Astrocyte (in vitro differentiated cells and primary cell): ENCODE measurements at places on chromosomes 3 and 15.
A peak's percentile ranks its signal among the peaks of the same experiment; 100 is the strongest.

DNA sequence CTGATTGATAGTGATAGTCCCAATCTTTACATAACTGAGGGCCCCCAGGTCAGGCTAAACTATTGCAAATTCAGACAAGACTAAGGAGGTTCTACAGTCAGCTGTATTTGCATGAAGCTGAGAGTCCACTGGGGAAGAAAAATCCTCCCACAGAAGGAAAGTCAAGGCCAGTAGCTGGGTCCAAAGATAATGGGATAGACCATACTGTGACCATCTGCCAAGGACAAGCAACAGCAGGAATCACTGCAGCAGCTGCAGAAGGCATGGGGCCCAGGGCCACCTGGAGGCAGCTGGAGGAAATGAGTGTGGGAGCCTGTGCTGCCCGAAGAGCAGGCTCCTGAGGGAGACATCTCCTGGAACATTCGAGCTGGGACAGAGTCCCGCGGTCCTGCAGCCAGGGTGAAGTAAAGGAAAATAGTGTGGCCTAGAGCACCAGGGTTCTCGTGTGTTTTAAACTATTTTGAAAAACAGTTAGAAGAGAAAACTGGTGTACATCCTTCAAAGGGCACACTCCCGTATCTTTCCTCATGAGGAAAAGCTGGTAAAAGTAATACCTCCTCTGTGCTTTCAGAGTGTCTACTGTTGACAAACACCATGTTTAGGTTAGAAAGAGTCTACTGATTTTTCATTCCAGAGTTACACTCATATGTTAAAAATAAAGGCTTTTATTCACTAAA lies 13.2 kb upstream of the TMEM212 start:
- DNase-seq = peak; percentile 64

- DNase-seq = no peak
Observed at GRCh38 chr15:42474827-42475226, 16.1 kb downstream of the ZNF106 start.

DNA sequence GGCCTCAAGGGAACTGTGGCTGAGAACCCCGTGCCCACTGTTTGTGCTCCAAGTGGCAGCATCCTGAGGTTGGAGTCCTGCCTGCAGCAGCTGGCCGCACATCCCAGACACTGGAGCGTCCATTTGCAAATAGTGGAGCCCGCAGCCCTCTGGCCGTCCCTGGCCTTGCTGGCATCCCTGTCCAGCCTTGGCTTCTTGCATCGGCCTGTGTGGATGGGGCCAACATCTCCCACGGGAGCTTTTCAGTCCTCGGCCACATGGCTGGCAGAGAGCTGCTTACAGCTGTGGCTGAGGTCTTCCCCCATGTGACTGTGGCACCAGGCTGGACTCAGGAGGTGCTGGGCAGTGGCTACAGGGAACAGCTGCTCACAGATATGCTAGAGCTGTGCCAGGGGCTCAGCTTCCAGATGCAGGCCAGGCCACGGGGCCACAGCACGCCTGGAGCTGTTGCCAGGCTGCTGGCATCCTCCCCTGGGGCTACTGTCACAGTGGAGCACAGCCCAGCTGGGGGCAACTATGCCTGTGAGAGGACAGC lies 71.2 kb downstream of the FAM43A start:
- DNase-seq = no peak

DNA sequence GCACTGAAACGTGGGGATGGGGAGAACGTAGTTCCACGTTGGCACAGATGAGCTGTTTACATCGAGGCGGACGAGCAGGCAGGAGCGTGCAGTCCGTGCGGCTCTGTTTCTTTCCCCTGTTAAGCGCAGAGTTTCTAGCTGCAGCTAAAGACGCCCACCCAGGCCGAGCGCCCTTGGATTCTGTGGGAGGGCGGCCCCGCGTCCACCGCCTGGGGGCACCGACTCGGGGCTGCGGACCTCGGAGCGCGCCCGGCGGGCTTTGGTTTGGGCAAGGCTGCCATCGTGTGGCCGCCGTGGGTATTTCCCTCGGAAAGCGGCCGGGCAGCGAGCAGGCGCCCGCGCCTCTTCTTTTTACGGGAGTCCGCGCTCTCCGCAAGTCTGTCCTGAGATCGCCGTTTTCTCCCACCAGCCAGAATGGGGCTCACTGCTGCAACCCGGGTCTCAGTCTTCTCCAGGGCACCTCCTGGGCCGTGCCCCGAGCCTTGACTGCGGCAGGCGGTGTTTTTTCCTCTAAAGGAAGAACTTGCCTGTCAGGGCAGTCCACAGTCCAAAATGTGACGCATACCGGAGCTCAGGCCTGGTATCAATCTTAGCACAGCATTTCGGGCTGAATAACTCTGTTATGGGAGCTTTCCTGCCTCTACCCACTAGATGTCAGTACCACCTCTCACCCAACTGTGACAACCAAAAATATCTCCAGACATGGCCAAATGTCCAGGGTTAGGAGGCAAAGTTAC lies 219.9 kb upstream of the IGF1R start:
- DNase-seq = peak; percentile 39

- DNase-seq = peak; percentile 80
Observed at GRCh38 chr3:50237754-50238548, 1.9 kb downstream of the GNAI2 start.
